NCI-H1417 treated with DMSO at 0.1 percent for 48 hours (cell line): ENCODE measurements at places on chromosomes 3 and 15.
A peak's percentile ranks its signal among the peaks of the same experiment; 100 is the strongest.

DNA sequence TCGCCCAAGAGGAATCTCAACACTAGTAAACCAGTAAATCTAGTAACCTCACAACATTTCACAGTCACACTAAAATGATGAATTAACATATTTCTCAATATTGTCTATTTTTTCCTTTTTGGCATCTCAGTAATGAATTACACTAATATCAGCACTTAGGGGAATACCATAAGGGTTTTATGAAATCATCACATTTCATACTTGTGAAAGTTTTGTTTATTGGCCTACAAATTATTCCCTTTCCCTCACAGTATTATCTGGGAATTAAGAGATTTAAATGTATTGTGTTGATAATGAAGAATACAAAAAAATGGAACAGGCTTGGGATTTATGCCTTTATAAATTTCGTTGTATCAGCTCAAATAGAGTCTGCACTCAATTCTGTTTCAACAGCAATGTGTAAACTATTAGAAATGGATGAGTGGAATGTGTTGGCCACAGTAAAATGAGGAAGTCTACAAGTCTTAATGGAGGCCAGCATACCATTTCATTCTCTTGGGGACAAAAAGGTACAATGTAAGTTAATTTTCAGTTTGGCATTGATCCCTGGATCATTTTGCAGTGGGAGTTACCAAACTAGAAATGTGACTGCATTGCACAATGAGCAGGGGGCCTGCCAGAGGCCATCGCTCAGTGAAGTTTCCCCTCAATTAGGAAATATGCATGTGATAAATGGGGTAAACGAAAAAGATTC lies 195.4 kb downstream of the FMN1 start:
- no peak for DNase-seq

- DNase-seq: no peak
Observed at GRCh38 chr15:82531496-82532382, 8.5 kb downstream of the RPS17 start.

- DNase-seq: no peak
Observed at GRCh38 chr3:37861620-37862041, at the start of gene CTDSPL. CTDSPL (plus strand) TSS chr3:37861880; CDS start chr3:37862200, 320 bp downstream.

- no peak for DNase-seq
Observed at GRCh38 chr3:51916418-51916817, 13.3 kb upstream of the IQCF1 start.

GRCh38 chr3:96202181-96202580 lies 612.2 kb upstream of the EPHA6 start:
- no peak for DNase-seq

DNA sequence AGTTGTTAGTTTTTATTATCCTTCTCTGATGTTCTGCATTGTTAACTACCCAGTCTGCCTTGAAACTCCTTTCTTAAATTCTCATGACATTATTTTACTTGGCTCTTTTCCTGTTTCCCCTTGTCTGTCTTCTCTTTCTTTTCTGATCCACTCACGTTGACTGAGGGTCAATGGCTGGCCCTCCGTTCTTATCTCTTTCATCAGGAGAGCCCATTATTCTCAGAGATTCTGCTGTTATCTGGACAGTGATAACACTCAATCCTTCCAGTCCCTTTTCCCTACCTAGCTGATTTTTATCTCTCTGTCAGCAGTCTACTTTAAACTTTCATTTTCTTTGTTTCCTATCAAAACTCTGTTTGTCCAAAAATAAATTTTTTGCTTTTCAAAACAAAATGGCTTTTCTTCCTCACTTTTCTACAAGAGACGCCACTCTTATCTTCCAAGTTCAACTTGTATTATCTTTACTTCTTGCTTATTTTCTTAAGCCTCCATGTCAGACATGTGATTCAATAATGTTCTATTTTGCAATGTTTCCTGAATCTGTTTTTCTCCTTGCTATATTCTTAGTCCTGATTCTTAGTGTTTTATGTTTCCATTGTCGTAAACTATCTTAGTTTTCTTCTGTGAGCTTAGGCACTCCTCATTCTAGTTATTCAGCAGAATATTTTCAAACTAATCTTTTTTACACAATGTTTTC lies 120.2 kb downstream of the NEDD4 start:
- DNase-seq: no peak

- DNase-seq: no peak
Observed at GRCh38 chr15:65083262-65083701, 6.7 kb downstream of the KBTBD13 start.

DNA sequence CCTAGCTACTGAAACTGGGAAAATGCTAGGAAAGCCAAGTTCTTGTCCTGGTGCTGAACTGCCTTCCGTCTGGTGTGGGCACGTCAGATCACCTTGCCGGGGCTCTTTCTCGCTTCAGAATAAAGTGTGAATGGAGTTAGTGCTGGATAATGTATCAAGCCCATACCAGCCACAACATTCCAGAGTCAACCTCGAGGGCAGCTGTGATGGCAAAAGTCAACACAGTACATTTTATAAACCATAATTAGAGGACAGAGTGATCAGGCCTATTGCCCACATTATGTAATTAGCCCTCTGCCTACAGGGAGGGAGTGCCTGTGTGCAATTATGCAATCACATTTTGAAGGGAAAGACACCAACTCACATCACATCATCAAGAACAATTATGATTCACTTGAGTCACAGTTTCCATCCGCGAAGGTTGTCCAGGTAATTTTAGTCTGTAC lies 165.2 kb downstream of the RORA start:
- peak; percentile 89 for DNase-seq

DNA sequence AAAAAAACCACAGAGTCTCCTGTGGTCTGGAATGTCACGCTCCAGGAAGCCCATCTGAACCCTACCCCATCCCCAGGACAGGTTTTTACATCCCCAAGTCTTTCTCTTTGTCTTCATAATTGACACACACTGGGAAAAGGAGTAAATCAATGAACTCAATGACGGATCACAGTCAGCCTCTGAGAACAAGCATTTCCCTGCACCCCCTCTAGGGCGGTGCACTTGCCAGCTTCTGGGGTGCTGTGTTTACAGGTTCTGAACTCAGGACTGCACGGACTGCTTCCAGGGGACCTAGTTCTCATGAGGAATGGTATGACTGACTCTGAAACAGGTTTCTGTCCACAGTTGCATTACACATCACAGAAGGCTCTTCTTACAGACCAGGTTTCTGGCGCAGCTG lies 81.1 kb downstream of the NUP210 start:
- DNase-seq: no peak
